ENCODE measurements at places on chromosomes 12 and 14. TPM values are rescaled to one million over a fixed set of nuclear protein-coding genes. Genes with fewer than 3 reads are reported as not detected.

Gene BATF
- total RNA-seq: 0.88 TPM

Gene IRAK3
- total RNA-seq: 18.7 TPM

Gene RABGGTA
- total RNA-seq: 17.5 TPM

Gene MYL2
- total RNA-seq: not detected

Gene TMEM119
- 21.3 TPM for total RNA-seq

Gene OAS1
- 4.2 TPM for total RNA-seq

Gene STXBP6
- 5.4 TPM for total RNA-seq

Gene TSPAN8
- total RNA-seq: 0.59 TPM

Gene LPAR5
- total RNA-seq: not detected
